ENCODE measurements at places on chromosomes 7 and 10.

GRCh38 chr10:132019366-132019765 is 37.6 kb upstream of the BNIP3 start:
- no peak for DNase-seq

- no peak for DNase-seq
Observed at GRCh38 chr10:905503-905902, 26.0 kb downstream of the LARP4B start.

DNA sequence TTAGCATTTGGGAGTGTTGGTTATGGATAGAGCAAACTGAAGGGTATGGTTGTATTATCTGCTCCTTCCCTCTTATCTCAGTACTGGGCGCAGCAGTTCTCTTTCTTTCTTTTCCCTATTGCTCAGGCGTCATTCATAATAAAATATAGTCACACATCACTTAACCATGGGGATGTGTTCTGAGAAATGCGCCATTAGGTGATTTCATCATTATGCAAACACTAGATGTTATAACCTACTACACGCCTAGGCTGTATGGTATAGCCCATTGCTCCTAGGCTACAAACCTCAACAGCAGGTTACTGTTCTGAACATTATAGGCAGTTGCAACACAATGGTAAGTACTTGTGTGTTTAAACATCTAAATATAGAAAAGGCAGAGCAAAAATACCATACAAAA is 401.7 kb downstream of the EXOC4 start:
- no peak for DNase-seq

DNA sequence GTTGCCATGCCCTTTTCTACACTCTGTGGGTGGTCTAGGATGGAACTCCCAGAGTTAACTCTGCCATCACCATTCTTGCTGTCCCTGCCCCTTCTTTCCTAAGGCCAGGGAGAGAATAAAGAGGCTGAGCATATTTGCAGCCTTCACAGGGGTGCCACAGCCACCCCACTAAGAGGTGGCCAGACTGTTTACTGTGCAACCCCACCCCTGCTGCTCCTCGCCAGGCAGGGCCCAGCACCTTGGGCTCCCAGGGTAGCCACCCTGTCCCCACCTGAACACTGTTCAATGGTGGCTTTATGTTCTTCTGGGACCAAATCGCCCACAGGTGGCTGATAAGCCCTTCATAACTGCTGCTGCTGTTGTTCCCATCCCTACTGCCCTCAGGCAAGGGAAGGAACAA is 198.9 kb downstream of the SNX13 start:
- no peak for DNase-seq

GRCh38 chr10:22999942-23000341 is 72.1 kb downstream of the ARMC3 start:
- DNase-seq, result no peak

GRCh38 chr7:34507191-34507590 is 150.8 kb upstream of the NPSR1 start:
- no peak for DNase-seq

DNA sequence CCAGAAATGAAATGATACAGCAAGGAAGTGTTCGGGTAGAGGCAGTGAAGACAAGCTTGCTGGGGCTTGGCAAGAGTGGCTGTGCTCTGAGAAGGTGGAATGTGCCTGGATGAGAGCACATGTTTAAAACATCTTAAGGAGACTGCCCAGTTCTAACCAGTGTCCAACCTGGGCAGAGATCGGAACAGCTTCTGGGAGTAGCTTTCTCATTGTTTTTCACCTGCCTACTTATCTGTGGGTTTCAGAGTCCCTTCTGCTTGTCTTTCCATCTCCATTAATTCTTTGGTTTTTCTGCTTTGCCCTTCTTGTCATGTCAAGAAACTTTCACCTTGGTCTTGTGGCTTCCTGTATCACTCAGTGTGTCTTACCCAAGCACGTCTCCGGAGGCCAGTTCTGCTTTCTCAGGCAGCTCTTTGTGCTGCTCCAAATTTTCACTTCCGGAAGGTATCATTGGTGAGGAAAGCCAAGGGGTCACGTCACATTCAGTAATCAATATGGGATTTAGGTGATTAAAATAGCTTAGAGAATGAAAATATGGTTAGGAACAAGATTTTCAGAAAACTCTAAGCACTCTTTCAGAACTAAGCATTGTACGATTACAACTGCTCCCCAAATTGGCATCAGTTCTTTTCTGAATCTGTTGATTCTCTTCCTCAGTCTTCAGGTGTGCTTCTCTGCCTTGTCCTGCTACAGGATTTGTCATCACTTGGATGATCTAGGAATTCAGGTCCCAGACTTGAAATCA is 5.5 kb upstream of the LAMB4 start:
- no peak for DNase-seq

GRCh38 chr10:30184397-30185033 is 125.1 kb upstream of the JCAD start:
- DNase-seq, result no peak

GRCh38 chr10:125538947-125539731 is 143.8 kb downstream of the TEX36 start:
- peak; percentile 48 for DNase-seq

Measured in femur (tissue), 1 donor.